GM18507 (cell line): ENCODE measurements at places on chromosomes 11 and 22.

DNA sequence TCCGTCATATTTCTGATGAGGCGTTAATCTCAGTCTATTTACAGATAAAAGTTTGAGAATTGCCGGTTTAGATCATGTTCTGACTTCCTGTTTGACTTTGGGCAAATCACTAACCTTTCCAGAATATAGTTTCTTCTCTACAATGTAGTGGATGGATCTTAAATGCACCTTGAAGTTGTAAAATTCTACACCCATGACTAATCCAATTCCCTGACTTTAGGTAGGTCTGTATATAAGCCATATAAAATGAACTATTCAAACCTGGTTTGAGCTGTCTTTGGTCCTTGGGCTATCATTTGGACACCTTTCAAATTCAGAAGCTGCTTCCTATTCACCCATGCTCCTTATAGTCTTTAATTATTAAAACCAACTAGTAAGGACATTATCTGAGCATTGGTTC is 52.2 kb upstream of the BLID start:
- no peak for DNase-seq

GRCh38 chr11:108945341-108945740 is 280.5 kb downstream of the DDX10 start:
- no peak for DNase-seq

DNA sequence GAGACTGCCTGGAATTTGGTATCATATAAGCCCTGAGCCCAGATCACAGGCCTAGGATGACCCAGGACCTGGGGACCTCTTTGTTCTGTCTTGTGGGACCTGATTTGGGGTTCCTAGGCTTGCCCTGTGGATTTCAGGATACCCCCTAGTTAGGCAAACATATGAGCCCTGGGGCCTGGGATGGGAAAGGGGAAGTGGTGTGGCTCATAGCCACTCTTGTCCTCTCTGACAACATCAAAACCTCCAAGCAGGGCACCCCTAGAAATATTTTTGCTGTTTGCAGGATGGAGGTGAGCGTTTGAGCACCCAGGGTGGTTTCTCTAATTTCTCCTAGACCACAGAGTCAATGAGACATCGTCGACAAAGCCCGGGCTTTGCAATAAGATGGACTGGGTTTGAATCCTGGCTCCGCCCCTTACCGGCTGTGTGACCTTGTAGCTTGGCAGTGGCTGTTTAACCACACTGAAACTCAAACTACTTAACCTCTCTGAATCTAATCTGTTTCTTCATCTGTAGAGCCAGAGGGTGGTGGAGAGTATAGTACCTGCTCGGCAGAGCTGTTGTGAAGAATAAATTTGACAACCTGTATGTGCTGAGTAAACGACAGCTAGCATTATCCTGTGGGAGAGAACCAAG is 5.3 kb upstream of the LRRC10B start:
- no peak for DNase-seq

GRCh38 chr22:23137905-23138561 is 3.8 kb downstream of the RSPH14 start:
- peak; percentile 45 for DNase-seq

- DNase-seq: no peak
Measured at GRCh38 chr11:30666817-30667216, 80.7 kb upstream of the MPPED2 start.

DNA sequence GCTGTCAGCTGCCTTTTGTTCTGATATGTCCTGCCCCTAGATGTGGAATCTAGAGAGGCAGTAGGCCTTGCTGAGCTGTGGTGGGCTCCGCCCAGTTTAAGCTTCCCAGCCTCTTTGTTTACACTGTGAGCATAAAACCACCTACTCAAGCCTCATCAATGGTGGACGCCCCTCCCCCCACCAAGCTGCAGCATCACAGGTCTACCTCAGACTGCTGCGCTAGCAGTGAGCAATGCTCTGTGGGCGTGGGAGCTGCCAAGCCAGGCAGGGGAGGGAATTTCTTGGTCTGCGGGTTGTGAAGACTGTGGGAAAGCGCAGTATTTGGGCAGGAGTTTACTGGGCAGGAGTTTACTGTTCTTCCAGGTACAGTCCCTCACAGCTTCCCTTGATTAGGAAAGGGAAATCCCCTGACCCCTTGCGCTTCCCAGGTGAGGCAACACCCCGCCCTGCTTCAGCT is 98.5 kb downstream of the SMCO4 start:
- DNase-seq: no peak
